Daoy (cell line): ENCODE measurements at places on chromosomes 7 and 10. TPM values are rescaled to one million over a fixed set of nuclear protein-coding genes. Genes with fewer than 3 reads are reported as not detected.

The FAM25A gene
- total RNA-seq = not detected in 2 replicates

The TSPAN15 gene
- 1.6 and 4.6 TPM in 2 replicates for total RNA-seq

The ASAH2 gene
- 0.06 and 0.46 TPM in 2 replicates for total RNA-seq

The SYT15B gene
- total RNA-seq = 0.09 TPM in 1 of 2 replicates, not detected in the other

- DNase-seq = no peak
These were observed 262.5 kb downstream of the TCERG1L start for GRCh38 chr10:131049016-131049415.

- DNase-seq = no peak
These were observed 29.7 kb downstream of the RAMP3 start for GRCh38 chr7:45187089-45187945.
